Activated T-helper 9 cell treated with anti-CD3 and anti-CD28 coated beads, Interleukin-2, amount 50 U/mL, for 16 hours (primary cell): ENCODE measurements at places on chromosomes 2 and 18.

- no peak for DNase-seq
These were observed 370.3 kb downstream of the SETBP1 start for GRCh38 chr18:45050712-45051601.

DNA sequence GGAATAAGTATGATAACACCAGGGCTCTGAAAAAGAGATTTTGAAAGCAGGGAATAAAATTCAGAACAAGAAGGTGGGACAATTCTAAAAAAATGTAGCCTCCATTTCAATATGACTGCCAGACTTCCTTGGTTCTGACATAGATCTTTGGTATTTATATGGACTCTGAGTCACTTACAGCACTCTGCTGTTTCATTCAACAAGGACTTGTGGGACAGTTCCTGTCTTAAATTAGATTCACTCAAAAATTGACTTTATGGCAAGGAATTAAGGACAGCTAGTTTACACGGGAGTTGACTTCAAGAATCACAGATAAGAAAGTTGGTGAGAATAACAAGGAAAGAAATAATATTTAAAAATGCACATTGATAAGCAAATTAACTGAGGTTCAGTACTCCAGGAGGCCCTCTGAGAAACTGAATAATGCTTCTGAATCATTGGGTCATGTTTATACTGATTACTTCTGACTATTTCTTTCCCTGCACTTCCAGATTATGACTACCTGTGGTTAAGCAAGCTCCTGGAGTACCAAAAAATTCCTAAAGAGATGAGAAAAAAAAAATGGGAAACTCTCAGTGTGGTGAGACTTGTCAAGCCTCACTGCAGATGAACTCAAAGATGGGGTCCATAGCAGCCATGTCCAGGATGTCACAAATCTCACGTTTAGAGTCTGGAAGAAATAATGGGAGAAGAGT lies 828.3 kb upstream of the PIK3C3 start:
- DNase-seq: no peak

DNA sequence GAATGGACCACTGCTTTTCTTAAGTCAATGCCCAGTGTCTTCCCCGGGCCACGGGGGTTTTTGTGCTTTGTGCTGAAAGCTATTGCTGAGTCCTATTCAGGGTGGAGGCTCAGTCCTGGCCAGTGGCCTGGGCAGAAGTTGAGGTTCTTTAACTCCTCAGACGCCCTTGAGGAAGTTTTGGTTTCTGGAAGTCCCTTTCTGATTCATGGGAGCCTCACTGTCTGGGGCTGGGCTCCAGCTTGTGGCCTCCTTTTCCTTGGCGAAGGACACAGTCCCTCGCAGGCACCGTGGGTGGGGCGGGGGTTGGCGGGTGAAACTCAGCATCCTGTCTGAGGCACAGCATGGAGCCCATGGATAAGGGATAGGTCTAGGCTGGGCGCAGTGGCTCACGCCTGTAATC lies 465.2 kb upstream of the HS6ST1 start:
- DNase-seq: no peak

GRCh38 chr18:77089723-77090285 lies 42.8 kb downstream of the MBP start:
- DNase-seq: no peak

DNA sequence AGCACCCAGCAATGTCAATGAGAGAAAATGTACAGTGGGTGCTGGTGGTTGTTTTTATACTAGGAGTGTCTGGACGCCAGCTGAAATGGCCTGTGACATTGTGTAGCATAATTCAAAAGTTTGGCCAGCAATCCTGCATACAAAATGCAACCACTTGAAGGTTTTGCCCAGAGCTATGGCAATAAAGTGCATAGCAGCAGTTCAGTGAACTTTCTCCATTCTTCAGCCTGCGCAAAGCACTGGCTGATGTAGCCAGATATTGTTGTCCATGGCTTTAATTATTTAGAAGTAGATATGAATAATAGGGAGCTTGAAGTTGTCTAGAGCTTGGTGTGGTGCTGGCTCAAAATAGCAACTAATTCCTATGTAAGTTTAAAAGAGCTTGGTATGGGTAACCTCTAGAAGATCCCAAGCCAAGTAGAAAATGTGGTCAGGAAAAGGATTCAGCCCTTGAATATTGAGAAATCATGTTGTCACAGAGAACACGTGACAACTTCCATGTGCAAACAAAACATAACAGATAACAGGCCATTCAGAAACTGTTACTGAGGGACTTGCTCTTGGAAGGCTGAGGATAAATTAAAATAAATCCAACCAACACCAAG lies 33.3 kb upstream of the PGAP1 start:
- DNase-seq: no peak

DNA sequence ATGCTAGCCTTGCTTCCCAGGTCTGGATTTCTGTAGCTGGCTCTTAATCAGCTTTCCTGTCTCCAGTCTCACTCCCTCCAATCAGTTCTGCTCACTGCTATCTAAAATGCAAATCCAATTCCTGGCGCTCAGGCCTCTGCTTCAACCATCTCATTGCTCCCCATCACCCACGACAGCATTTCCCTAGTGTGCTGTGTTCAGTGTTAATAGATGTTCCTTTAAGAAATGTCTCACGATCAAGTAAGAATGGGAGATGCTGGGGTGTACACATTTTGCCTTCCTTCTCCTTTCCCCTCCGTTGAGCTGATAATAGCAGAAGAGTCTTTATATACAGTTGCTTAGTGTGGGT lies 1.6 kb upstream of the PUM2 start:
- no peak for DNase-seq

DNA sequence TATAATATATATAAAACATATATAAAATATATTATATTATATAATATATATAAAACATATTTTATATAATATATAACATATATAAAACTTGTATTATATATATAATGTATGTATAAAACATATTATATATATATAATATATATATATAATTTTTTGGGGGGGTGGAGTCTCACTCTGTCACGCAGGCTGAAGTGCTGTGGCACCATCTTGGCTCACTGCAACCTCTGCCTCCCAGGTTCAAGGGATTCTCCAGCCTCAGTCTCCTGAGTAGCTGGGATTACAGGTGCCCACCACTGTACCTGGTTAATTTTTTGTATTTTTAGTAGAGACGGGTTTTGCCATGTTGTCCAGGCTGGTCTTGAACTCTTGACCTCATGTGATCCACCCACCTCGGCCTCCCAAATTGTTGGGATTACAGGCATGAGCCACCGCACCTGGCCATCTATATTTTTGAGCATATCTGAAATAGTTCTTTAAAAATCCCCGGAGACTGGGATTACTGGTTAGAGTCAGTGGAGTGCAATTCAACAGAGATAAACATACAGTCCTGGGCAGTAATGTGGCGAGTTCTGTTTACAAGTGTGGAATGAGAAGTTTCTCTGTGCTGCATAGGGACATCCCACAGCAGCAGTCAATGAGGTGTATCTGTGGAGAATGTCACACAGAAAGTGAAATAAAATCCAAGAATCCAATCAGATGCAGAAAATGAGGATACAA lies 208.4 kb downstream of the MYCN start:
- no peak for DNase-seq

GRCh38 chr2:121897335-121897970 lies 142.0 kb downstream of the TSN start:
- no peak for DNase-seq

DNA sequence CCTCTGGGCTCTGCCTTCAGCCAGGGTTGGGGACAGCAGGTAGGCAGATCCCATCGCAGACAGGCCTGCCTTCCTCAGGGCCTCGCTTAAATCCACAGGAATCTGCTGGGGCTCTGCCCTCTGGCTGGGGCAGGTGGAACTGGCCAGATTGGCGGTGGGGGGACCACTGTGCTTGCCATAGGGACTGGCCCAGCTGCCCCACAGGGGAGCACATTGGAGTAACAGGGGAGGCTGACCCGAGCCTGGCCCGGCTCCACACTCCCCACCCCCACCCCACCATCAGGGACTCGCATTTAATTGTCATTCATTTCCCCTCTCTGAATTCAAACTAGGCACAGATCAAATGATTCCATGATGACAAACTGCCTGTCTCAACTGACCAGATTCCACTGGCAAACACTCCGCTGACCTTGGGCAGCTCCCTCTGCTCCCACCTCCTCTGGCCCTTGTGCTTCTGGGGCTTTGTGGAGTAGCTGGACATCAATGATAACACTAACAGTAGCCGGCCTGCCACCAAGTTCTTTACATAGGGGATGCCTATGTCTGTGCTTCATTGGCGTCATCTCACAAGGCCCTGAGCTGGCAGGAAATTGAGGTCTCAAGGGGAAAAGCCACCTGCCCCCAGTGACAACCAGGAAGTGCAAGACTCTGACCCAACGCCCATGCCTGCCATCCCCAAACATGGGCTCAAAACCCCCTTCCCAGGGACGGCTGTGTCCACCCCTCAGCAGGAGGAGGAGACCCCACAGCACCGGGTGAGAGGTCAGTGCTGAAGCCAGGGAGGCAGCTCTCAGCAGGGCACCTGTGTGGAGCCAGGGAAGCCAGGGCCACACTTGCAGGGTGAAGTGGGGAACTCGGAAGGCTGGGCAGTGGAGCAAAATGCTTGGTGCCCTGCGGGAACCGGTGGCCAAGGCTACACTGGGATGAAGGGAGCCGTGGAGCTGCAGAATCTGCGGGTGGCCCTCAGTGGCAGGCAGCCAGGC lies 2.1 kb upstream of the B3GNT7 start:
- DNase-seq: no peak

GRCh38 chr2:237876951-237877491 lies 17.6 kb downstream of the RAMP1 start:
- no peak for DNase-seq

DNA sequence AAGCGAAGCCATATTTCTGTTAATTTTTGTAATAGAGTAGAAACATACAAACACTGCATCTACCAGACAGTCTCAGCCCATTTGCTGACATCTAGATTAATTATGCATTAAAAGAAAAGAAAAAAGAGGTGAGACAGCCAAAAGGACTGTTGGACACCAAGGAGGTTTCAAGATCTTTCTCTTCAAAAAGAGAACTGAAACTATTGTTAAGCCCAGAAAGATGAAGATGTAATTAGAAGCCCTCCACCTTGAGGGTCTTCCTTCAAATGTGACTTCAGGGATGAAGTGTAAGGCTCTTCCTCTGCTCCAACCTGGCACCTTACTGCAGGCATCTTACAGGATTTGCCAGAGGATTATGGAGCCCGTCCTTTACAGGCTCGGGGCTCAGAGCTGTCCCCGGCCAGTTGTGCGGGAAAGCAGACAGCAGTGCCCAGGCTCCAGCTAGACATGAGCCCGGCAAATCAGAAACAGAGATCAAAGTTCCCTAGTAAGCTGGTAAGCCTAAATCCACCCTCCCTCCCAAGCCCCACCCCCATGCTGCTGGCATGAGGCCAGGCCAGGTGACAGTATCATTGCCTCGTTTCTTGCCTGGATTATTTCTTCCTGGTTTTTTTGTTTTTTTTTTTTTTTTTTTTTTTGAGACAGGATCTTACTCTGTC lies 38.9 kb downstream of the ADI1 start:
- DNase-seq: no peak

- DNase-seq: no peak
These were observed 484.1 kb downstream of the DCC start for GRCh38 chr18:52824126-52824525.

- no peak for DNase-seq
These were observed 14.7 kb downstream of the HDAC4 start for GRCh38 chr2:239386001-239386670.

GRCh38 chr2:140002110-140002509 lies 1221.9 kb upstream of the NXPH2 start:
- no peak for DNase-seq

DNA sequence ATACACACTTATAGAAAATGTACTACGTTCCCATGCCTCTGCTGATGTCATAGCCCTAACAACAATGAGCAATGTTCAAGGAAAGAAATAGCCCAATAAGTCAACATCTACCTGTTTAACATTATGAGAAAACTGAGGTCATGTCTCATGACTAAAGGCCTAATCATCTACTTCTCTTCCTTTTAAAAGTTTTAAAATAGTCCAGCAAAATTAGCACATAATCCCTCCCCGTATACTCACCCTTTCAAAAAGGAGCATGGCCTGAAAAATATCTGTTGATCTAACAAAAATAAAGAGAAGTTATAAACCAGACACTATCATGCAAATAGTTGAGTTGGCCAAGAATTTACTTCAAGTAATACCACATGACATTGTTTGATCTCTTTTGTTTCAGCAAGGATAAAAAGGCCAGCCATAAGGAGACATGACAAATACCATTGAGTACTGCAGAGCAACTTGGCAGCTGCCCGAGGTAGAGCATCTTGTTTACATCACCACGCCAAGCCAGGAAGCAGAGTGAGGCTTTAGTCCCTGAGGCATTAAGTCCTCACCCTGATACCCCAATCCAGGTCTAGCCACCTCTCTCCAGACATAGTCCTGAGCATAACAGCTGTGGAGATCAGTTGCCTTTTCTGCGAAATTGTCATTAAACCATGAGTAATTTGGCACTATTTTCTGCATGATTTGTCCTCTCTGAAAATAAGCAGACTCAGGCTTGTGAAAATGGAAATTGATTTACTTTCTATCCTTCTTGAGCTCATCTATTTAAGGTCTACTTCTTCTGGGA lies 137.4 kb upstream of the ETAA1 start:
- DNase-seq: no peak

- peak; percentile 84 for DNase-seq
These were observed 187.4 kb downstream of the ZEB2 start for GRCh38 chr2:144332356-144333142.

GRCh38 chr18:31821545-31822171 lies 61.0 kb upstream of the SLC25A52 start:
- DNase-seq: no peak

GRCh38 chr2:26712486-26713465 lies 20.3 kb downstream of the KCNK3 start:
- DNase-seq: no peak

DNA sequence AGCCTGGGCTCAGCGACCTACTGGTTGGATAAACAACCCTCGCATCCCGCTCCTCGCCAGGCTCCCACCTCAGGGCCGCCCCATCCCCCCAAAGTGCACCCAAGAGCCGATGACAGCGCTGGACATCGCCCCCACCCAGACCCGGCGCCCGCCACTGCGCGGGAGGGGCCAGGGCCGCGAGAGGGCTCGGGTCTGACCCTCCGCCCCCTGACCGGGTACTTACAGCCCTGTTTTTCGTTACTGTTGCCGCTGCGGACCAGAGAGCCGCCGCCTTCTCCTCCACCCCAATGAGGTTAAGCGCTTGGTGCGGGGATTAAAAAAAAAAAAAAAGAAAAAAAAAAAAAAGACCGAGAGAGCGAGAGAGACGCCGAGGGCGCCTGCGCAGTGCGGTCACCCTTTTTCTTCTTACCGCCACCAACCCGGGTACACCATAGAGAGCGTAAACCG lies at the start of gene CLASP1:
Gene CLASP1 (minus strand): TSS at position 314 of the 447 bp plus-strand sequence. CDS start 43,567 bp downstream, outside the sequence.
- no peak for DNase-seq
